Endothelial cell of umbilical vein (primary cell): ENCODE measurements at places on chromosomes 12 and 14.

DNA sequence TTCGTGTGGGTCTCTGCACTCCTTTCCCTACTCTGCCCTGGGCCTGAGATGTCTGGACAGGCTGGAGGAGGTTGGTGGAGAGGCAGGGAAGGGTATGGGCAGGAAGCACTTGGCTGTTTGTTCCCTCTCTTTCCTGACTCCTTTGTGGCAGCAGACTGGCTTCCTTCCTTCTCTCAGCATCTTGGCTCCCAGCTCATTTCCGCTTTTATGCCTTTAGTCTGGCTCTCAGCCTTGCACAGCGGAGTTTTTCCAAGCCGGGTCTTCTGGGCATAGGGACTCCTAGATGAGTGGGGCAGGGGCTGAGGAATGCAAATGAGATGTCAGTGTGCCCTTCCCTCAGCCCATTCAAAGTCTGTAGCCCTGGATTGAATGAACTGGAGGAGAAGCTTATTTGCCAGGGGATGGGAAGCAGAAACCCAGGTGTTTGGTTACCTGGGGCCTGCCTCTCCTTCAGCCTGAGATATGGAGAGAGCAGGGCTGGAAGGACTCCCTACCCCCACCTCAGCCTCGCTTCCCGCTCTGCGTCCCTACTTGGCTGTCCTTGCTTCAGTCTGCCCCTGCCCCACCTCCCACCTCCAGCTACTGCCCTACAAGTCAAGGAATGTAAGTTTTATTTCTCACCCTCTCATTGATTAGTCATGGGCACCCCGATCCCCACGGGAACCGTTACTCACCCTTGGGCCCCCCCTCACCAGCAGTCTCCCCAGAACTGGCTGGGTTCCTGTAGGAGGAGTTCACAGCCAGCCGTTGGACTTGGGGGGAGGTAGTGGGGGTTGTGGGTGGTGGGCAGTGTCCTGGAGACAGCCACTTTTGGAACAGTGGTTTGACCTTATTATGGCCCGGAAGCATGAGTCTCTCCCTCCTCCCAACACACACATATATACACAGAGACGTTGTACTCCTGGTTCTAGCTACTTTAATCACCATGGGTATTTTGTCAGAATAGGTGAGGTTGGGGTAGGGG, 9.3 kb upstream of the ITGA5 start:
- H3K4me1 ChIP-seq = peaks cover 89% of the 10 kb centered on the region
- H3K36me3 ChIP-seq = no peaks in the 10 kb centered on the region
- peak overlapping the region; percentile 31 for H3K4me3 ChIP-seq
- no peaks in the 10 kb centered on the region for H3K27me3 ChIP-seq
- peak; percentile 97 for DNase-seq

GRCh38 chr12:106030210-106031071, 108.3 kb downstream of the NUAK1 start:
- peak; percentile 83 for DNase-seq
- H3K27ac ChIP-seq = peak overlapping the region; percentile 97
- no peaks in the 10 kb centered on the region for H3K36me3 ChIP-seq
- H3K4me1 ChIP-seq = peaks cover 25% of the 10 kb centered on the region
- no peaks in the 10 kb centered on the region for H3K27me3 ChIP-seq

DNA sequence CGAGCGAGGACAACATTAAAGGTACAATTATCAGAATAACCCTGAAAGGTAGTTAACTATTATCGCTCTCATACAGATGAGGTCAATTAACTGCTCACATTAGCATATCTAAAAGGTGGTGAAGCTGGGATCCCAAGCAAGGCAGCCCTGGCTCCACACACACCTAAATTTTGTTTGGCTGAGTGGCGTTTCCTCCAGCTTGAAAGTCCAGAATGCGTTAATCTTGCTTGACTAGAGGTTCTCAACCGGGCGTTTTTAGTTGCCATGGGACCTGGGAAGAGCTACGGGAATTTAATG, 531 bp downstream of the DLGAP5 start:
- no peaks in the 10 kb centered on the region for H3K27me3 ChIP-seq
- peaks cover 28% of the 10 kb centered on the region for H3K4me1 ChIP-seq
- H3K4me3 ChIP-seq = peak overlapping the region; percentile 40
- H3K36me3 ChIP-seq = peaks cover 12% of the 10 kb centered on the region

- H3K36me3 ChIP-seq = no peaks in the 10 kb centered on the region
- no peak overlapping the region for H3K27ac ChIP-seq
- DNase-seq = no peak
- peaks cover 1% of the 10 kb centered on the region for H3K27me3 ChIP-seq
- no peaks in the 10 kb centered on the region for H3K4me1 ChIP-seq
Measured at GRCh38 chr14:71163050-71163841, 256.0 kb downstream of the PCNX1 start.

- H3K36me3 ChIP-seq = peaks cover 2% of the 10 kb centered on the region
- no peak overlapping the region for H3K27ac ChIP-seq
- DNase-seq = no peak
- no peaks in the 10 kb centered on the region for H3K27me3 ChIP-seq
- H3K4me1 ChIP-seq = no peaks in the 10 kb centered on the region
Measured at GRCh38 chr12:20477672-20478071, 109.3 kb downstream of the PDE3A start.

DNA sequence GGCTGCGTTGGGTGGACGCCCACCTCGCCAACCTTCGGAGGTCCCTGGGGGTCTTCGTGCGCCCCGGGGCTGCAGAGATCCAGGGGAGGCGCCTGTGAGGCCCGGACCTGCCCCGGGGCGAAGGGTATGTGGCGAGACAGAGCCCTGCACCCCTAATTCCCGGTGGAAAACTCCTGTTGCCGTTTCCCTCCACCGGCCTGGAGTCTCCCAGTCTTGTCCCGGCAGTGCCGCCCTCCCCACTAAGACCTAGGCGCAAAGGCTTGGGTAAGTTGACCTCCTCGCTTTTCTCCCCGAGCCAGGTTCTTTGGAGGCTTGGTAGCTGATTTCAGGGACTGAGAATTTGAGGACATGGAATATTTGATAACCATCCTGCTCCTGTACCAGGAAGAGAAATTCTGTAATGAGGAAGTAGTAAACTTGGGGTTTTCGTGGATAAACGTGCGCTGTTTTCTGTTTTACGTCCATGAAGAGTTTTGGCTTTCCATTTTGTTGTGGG, 530 bp downstream of the APAF1 start:
- peak overlapping the region; percentile 50 for H3K27ac ChIP-seq
- peak overlapping the region; percentile 89 for H3K4me3 ChIP-seq
- H3K4me1 ChIP-seq = peaks cover 11% of the 10 kb centered on the region
- H3K27me3 ChIP-seq = no peaks in the 10 kb centered on the region
- peak; percentile 45 for DNase-seq
- peaks cover 5% of the 10 kb centered on the region for H3K36me3 ChIP-seq

- no peak overlapping the region for H3K27ac ChIP-seq
- H3K4me3 ChIP-seq = no peak overlapping the region
- H3K36me3 ChIP-seq = no peaks in the 10 kb centered on the region
- no peaks in the 10 kb centered on the region for H3K4me1 ChIP-seq
- H3K27me3 ChIP-seq = no peaks in the 10 kb centered on the region
- no peak for DNase-seq
Measured at GRCh38 chr12:15774819-15775218, 14.4 kb downstream of the EPS8 start.

DNA sequence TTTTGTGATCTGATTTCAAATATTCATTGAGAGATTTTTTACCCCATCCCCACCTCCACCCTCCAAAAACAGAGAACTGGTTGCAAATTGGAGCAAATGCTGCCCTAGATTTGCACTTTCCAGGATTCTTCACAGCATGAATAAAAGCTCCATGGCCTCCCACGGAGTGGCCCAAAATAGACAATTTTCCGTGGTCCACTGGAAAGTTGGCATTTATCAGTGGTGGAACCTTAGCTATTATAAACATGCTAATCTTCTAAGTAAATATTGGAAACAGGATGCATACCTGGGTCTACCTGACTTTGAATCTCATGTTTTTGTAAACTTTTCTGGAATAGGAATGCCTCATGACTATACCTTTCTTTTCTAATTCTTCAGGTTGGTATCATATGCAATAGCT, 123.9 kb downstream of the SLC16A7 start:
- no peaks in the 10 kb centered on the region for H3K36me3 ChIP-seq
- no peaks in the 10 kb centered on the region for H3K4me1 ChIP-seq
- H3K27ac ChIP-seq = no peak overlapping the region
- no peaks in the 10 kb centered on the region for H3K27me3 ChIP-seq
- no peak for DNase-seq
- no peak overlapping the region for H3K4me3 ChIP-seq

DNA sequence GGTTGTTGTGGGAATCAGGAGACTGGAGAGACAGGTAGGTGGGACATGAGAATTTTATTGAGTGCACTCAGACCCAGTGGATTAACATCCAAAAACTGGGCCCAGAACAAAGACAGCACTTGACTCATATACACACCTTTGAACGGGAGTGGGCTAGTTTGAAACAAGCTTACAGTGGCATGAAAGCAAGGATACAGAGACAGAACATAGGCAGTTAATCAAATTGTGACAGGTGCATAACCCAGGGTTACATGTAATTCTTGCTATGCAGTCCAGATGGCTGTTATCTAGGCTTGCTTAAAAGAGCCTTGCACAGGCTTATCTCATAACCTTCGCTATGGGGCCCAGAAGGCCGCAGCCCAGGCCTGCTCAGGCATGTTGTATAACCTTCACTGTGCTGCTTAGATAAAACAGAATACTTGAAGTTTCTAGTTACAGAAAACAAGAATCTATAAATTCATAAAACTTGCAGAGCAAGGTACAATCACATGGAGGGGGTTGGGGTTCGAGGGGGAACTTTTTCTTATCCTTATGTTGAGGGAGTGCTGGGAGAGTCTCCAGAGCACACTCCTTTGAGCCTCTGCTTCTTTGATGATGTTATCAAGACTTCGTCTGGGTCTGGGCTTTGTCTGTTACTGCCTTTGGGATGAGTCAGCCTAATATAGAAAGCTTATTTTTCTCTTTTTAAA, 81.7 kb downstream of the TNFAIP2 start:
- peaks cover 16% of the 10 kb centered on the region for H3K27me3 ChIP-seq
- H3K27ac ChIP-seq = no peak overlapping the region
- no peak overlapping the region for H3K4me3 ChIP-seq
- H3K36me3 ChIP-seq = no peaks in the 10 kb centered on the region

GRCh38 chr14:71952381-71953363, 20.4 kb downstream of the RGS6 start:
- no peak overlapping the region for H3K27ac ChIP-seq
- no peaks in the 10 kb centered on the region for H3K4me1 ChIP-seq
- H3K4me3 ChIP-seq = no peak overlapping the region
- H3K27me3 ChIP-seq = no peaks in the 10 kb centered on the region
- no peak for DNase-seq

DNA sequence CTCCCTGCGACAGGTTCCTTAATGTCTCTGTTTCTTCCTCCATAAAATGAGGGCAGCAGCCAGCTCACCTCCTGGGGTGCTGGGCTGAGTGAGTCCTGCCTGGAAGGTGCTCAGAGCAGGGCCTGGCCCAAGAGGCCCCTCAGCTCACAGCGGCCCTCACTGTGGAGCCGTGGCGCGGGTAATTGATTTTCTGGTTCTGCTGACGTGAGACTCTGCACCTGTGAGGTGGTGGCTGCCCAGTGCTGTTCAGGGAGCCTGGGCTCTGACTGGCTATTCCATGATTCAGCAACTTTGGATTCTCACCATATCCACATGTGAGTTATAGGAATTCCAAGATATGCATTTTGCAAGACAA, 266.6 kb downstream of the ADGRD1 start:
- no peak overlapping the region for H3K4me3 ChIP-seq
- no peak for DNase-seq
- no peaks in the 10 kb centered on the region for H3K27me3 ChIP-seq
- H3K36me3 ChIP-seq = no peaks in the 10 kb centered on the region

DNA sequence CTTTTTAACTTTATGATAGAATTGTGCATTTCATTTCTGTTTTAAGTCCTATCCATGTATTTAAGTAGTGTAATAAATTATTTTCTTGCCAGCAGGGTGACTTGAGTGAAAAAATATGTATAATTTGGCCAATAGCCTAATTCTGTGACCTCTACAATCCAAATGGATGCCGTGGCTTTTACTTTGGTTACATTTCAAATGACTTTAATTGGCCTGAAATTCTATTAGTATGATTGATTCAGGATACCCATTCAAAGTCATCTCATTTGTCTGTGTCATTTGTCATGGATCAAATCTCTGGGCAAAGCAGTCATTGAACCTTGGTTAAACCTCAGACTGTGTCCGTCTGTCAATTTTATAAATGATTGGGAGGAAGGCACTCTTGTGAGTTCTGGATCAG, 29.6 kb downstream of the CRADD start:
- no peak overlapping the region for H3K4me3 ChIP-seq
- H3K36me3 ChIP-seq = no peaks in the 10 kb centered on the region
- H3K27ac ChIP-seq = no peak overlapping the region

GRCh38 chr12:75548879-75549278, 37.5 kb upstream of the KRR1 start:
- DNase-seq = no peak
- H3K27ac ChIP-seq = no peak overlapping the region
- H3K4me3 ChIP-seq = no peak overlapping the region
- no peaks in the 10 kb centered on the region for H3K27me3 ChIP-seq
- peaks cover 27% of the 10 kb centered on the region for H3K4me1 ChIP-seq

- no peak overlapping the region for H3K27ac ChIP-seq
- H3K4me3 ChIP-seq = no peak overlapping the region
- no peak for DNase-seq
- no peaks in the 10 kb centered on the region for H3K36me3 ChIP-seq
- no peaks in the 10 kb centered on the region for H3K27me3 ChIP-seq
- H3K4me1 ChIP-seq = peaks cover 17% of the 10 kb centered on the region
Measured at GRCh38 chr14:103061482-103061976, 4.2 kb upstream of the CDC42BPB start.

DNA sequence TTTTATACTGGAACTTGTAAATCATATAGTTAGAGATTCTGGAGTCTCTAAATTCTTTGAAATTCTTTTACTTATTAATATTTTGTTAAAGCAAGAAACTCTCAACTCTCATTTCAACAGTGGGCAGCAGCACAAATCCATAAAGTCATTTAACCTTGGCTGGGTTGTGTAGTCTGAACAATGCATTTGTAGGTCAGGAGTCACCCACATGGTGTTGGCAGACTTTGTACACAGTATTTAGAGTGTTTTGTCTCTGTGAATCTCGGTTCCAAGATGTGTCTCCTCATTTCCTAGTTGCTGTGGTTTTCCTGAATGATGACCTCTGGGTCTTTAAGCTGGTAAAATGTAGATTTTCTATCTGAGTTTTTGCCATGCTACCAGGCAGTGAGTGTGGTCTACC, 20.8 kb upstream of the STRAP start:
- DNase-seq = no peak
- no peak overlapping the region for H3K4me3 ChIP-seq
- H3K36me3 ChIP-seq = no peaks in the 10 kb centered on the region
- H3K4me1 ChIP-seq = no peaks in the 10 kb centered on the region
- no peak overlapping the region for H3K27ac ChIP-seq

DNA sequence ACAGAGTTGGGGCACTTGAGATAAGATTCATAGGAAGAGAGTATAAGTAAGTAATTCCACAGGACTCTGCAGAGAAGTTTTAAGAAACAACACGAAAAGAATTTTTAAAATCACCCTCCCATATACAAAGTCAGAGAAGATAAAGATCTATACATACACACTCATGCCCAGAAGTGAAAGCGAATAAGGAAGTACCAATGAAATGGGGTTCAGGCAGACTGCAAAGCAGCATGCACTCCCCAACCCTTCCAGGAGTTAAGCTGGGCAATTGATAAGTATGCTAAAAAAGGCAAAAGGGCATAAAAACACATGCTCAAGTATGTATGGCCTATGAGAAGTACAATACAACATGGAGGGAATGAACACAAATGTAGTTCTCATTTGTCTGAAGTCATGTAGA, 246.2 kb upstream of the GRIP1 start:
- no peaks in the 10 kb centered on the region for H3K4me1 ChIP-seq
- no peaks in the 10 kb centered on the region for H3K36me3 ChIP-seq
- DNase-seq = no peak
- H3K4me3 ChIP-seq = no peak overlapping the region

- no peak overlapping the region for H3K4me3 ChIP-seq
- no peaks in the 10 kb centered on the region for H3K36me3 ChIP-seq
- no peak for DNase-seq
- H3K4me1 ChIP-seq = no peaks in the 10 kb centered on the region
Measured at GRCh38 chr14:53509276-53510244, 356.4 kb upstream of the DDHD1 start.
